ENCODE measurements at places on chromosomes 2 and 18.

- DNase-seq, result no peak
Observed at GRCh38 chr2:45836316-45836715, 184.8 kb downstream of the PRKCE start.

DNA sequence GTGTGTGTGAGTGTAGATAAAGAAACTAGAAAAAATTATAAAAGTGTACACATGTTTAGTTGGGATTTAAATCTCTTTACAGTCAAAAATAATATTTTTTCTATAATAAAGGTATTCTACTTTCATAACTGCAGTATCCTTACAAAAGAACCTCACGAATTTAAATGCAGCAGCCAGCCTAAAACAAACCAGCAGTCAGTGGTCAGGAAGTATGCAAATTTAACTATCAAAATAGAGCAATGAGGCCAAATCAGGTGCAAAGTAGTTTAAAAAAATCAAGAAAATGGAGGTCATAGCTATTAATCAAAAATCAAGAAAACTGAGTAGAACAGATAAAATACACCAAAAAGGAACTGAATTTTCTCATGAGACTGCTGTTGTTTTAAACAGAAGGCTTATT is 407.1 kb downstream of the CDH19 start:
- DNase-seq, result no peak

GRCh38 chr2:172358691-172359556 is 68.5 kb upstream of the ITGA6 start:
- DNase-seq, result no peak

- no peak for DNase-seq
Observed at GRCh38 chr2:236525411-236525997, 44.1 kb upstream of the ACKR3 start.

DNA sequence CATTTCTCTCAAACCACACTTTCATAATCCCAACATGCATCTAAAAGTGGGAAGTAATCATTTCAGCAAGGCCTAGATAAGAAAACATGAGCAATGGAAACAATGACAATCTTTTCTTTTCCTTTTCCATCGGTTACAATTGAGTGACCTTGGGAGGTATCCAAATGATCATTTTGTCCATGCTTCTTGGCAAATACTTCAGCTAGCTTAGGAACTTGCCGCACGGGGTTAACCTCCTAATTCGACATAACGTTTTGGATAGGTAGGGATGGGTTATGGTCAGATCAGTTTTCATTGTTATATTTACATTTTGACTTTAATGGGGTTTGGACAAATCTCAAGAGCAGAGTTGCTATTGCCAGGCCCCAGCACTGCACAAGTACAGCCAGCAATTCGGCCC is 4.6 kb upstream of the PTPRM start:
- no peak for DNase-seq

GRCh38 chr18:24499814-24500213 is 39.4 kb downstream of the HRH4 start:
- no peak for DNase-seq

DNA sequence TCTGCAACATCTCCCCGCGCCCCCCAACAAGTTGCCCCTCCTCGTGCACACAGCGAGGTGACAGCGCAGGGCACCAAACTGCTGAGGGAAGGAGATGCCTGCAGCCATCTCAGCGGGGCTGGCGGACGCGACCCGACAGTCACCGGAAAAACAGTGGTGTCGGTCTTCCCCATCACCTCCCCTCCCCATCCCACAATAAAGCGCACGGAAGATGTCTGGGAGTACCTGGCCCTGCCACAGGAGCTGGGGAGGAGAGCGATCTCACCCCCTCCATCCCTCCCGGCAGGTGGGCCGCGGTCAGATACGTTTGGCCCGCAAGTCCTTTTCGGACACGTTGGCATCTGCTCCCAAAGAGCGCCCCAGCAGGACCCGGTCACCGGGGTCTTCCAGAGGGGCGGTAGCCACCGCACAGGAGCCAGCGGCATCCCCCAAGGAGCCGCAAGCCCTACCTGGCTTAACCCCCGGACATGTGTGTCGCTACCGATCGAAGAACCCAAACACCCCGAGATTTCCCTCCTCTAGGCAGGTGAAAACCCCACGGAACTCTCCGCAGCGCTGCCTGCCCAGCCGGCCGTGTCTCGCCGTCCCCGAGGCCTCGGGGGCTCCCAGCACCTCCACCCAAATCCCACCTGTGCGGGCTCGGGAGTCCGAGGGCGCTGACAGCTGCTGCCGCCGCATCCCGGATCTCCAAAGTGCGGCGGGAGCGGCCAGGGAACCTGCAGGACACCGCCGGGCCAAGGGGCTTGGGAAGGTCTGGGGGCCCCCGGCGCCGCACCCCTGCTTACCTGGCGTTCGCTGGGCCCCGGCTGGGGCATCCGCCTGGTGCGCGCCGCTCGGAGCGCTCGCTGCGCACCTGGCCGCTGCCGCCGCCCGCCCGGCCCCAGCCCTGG is 657 bp downstream of the ATP8B1 start:
- DNase-seq, result no peak

GRCh38 chr2:156486147-156486546 is 50.0 kb downstream of the GPD2 start:
- DNase-seq, result no peak

DNA sequence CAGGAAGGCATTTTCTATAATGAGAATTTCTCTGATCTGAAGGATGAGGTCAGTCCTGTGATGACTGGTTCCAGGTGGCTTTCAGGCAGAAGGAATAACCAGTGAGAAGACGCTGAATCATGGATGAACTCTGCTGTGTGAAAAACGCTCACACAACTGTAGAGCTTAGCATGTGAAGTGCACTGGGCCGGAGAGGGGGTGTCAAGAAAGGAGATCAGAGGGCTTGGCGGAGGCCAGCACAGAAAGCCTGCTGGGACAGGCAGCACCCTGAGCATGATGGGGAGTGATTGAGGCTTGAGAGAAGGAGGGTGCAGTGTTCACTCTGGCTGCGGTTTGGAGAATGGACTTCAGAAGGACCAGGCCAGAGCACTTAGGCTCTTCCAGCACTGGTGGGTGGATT is 236.5 kb downstream of the TPGS2 start:
- no peak for DNase-seq

GRCh38 chr2:239259603-239260298 is 141.1 kb downstream of the HDAC4 start:
- no peak for DNase-seq

DNA sequence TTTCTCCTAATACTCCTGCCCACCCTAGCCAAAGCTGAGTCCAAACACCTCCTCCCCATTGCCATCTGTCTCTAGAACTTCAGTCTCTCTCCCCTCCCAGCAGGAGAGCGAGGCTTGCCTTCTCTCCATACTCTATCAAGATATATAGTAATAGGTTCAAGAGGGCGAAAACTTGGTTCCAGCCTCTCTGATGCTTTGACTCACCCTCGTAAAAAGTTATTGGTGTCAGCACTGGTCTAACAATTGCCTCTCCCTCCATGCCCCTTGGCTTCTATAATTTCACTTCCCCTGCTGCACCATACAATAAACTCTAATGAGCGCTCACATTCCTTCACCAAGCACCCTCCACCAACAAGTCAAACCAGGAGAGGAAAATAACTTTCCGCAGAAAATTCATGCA is 797.3 kb downstream of the BCL11A start:
- DNase-seq, result no peak

DNA sequence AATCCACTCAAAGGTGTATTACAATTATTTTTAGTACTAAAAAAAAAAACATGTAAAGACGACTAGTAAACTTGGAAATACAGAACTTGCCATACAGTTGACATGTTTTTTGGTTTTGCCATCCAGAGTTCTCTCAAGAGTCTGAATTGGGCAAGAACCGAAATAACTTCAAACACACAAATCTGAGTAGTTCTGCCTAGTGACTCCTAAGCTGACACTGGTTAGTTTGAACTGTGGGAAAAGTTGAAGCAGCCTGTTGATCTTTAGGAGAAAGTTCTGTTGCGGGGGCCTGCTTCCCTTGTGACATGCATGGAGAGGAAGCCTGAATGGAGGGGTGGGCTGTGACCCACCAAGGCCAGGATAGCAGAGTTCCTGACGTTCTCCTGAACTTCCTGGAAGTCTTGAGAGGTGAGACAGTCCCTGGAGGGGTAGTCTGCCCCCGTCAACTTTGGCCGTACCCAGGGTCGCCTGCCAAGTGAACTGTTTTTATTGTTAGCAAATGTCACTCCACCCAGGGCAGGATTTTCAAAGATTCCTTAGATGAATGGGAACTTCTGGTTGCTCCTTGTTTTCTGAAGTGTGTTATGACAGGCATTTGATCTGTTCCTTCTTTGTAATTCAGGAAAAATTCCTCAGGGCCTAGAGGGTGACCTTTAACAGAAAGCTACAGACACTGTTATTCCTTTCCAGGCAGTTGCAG is 85.6 kb upstream of the SPTBN1 start:
- peak; percentile 32 for DNase-seq

- DNase-seq, result no peak
Observed at GRCh38 chr2:117127680-117128079, 686.8 kb upstream of the DDX18 start.

DNA sequence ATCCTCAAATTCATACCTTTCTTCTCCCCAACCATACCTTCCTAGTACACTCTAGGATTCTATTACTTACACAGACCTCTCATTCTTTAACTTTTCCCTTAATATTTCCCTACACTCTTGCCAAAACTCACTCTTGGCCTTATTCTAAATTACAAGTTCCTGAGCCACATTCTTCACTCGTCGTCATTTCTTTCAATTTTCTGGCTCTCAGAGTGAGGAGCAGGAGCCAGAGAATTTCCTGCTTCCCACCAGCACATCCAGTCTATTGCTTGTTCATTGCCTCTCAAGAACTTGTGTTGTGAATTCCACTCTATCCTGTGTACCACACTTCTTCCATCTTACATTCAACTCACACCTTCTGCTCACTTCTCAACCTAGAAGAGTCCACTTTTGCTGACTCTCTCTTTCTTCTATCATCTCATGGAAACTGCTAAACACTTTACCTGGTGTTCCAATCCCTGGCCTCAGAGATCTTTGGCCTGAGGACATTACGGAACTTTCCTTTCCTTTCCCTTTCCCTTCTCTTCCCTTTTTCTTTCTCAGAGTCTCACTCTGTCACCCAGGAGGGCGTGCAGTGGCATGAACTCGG is 171.6 kb downstream of the PLCL1 start:
- DNase-seq, result no peak

- no peak for DNase-seq
Observed at GRCh38 chr2:21804151-21804550, 680.4 kb downstream of the TDRD15 start.

GRCh38 chr2:187171318-187171717 is 276.7 kb downstream of the CALCRL start:
- DNase-seq, result no peak

GRCh38 chr18:24754583-24755253 is 294.3 kb downstream of the HRH4 start:
- DNase-seq, result no peak

- no peak for DNase-seq
Observed at GRCh38 chr2:9388199-9388681, 35.1 kb downstream of the ITGB1BP1 start.

DNA sequence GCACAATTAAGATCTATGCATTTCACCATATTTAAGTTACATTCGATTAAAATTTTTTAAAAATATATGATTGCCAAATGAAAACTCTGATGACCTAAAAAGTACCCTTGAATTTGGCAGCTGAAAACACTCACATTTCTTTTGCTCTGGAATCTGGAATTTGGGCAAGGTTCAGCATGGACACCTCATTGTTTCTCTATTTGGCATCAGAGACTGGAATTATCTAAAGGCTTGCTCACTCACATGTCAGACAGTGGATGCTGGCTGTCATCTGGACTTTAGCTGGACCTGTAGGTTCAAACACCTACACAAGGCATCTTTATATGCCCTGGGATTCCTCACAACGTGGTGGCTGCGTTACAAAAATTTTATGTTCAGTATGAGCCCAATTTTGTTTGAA is 16.1 kb downstream of the MBOAT2 start:
- DNase-seq, result no peak
